Right atrium auricular region (tissue), 2 donors: ENCODE measurements at places on chromosomes 5 and 9.

- no peak for DNase-seq
Measured at GRCh38 chr5:151258816-151259215, 5.8 kb downstream of the GM2A start.

GRCh38 chr9:124559871-124560270, 52.7 kb upstream of the NR5A1 start:
- no peak for DNase-seq

GRCh38 chr9:33840381-33840780, 23.4 kb downstream of the UBE2R2 start:
- no peak for DNase-seq

- DNase-seq, result no peak
Measured at GRCh38 chr9:92312887-92313623, 12.1 kb downstream of the NOL8 start.

DNA sequence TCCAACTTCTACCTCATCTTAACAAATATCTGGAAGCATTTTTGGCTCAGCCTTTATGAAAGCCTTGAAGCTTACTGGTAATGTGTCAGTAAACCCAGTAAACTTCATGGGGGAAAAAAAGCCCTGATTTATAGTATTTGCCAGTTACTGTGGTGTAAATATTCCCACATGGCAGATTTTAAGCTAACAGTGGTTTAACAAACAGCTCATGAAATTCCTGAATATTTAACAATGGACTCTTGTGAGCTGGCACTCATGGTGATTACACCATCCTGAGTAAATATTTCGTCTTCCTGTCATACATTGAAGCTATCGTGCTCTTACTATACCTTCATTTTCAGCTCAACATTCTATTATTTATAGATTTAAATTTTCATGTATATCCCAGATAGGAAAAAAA, 57.0 kb upstream of the ACOT12 start:
- DNase-seq, result no peak

DNA sequence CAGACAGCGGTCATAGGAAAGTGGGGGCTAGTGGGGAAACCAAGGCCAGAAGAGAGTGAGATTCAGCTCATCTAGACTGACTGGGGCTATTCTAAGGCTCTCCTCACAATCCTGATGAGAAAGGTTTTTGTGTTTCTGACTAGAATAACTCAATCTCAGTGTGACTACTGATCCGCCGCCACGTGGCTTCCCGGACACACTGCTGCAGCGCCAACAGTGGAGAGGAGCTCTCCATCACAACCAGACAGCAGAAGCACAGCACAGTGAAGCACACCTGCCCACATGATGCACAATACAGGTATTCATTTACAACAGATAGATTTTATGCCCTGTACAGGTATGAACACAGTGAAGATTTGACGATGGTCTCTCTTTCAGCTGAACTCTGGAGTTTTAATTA, 25.4 kb downstream of the NREP start:
- DNase-seq, result no peak

DNA sequence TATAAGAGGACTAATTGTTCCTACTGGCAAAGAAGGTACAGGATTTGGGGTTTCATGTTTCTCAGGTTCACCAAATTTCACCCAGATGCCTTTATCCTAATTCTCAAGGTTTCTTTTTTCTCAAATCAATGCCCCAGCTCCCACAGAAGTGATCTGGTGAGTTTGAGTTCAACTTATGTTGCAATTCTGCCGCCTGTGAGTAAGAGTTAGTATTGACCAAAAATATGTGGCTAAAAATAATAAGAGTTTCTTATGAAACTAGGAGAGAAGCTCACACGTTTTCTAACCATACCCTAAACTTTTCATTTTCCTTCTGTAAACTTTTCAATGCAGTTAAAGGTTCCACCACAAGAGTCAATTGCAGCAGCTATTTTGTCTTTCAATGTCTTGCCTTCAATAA, 15.1 kb downstream of the SLCO6A1 start:
- no peak for DNase-seq

DNA sequence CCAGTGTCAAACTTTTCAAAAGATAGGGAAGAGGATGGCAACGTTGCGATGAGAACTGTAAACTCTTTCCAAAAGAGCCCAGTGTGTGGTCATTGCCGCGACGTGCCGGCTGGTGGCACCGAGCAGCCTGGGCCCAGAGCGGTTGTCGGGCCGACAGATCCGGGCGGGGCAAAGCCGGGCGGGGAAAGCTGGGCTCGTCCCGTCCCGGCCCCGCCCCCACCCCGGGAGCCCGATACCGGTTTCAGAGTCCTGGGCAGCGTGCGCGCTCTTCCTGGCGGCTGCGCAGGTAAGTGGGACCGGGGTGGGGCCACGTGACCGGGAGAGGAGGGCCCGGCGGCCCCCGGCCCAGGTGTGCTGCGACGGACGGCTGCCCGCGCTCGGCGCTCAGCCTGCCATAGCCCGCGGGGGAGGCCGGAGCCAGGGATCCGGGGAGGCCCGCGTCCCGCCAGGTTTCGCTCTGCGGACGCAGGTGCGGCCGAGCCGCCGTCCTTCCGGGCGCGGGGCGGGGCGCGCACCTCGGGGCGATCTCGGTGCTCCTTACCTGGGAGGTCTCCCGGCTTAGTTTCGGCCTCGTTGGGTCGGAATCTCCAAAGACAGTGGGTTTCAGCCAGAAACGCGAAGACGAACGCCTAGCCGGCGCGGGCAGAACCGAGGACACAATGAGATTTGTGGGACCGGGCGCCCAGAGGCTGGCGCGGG, at the start of gene MARVELD2:
Gene MARVELD2, plus strand, starts transcription at position 232 of the 699 bp plus-strand sequence. CDS start 4,270 bp downstream, outside the sequence.
- no peak for DNase-seq

DNA sequence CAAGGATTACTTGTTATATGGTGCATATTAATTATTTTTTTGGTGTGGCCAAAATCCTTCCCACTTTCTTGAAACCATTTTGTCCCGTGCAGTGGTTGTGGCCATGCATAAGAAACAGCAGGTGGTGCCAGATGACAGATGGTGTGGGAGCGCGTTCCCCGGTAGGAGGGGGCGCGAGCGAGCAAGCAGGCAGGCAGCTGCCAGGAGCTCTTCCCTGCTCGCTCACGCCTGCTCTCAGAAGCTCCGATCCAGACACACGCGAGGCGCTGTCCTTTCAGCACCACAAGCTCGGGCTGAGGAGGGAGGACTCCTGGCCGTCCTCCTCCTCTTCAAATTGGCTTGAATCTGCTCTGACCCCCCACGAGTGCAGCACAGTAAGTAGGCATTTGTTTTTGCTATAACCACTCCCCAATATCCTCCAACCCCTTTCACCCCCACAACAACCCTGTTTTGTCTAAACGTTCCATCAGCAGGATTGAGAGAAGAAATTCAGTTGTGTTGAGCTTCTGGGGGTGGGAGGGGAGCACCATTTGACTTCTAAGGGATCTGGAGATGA, at the start of gene NSG2:
Gene NSG2, plus strand, starts transcription at position 237 of the 556 bp plus-strand sequence. CDS start 1,050 bp downstream, outside the sequence.
- peak; percentile 62 for DNase-seq
